Activated T-helper 1 cell treated with anti-CD3 and anti-CD28 coated beads, Interleukin-12 subunit alpha, Interleukin-12 subunit beta, Interleukin-2, Interleukin-4 antibody, amounts not matched to agents 30 ng/mL and 10 ng/mL and 1 ng/mL, durations not matched to agents 14 hours and 24 hours and 36 hours (primary cell): ENCODE measurements at places on chromosomes 3 and 15.

DNA sequence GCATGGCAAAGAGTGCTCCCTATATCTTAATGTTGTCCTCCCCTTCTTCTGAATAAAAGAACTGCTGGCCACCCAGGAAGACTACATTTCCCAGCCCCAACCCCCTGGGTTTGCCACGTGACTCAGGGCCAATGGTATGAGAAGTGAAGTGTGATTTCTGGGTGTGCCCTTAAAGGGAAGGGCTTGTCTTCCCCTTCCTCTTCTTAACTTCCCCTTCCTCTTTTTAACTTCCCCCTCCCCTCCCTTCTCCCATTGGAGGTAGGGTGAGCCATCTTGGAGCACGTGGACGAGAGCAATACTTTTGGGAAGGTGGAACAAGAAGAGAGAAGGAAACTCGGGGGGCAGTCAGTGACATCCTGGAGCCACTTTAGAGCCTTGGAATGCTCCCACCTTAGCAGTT lies 6.8 kb upstream of the KBTBD12 start:
- no peak for DNase-seq

DNA sequence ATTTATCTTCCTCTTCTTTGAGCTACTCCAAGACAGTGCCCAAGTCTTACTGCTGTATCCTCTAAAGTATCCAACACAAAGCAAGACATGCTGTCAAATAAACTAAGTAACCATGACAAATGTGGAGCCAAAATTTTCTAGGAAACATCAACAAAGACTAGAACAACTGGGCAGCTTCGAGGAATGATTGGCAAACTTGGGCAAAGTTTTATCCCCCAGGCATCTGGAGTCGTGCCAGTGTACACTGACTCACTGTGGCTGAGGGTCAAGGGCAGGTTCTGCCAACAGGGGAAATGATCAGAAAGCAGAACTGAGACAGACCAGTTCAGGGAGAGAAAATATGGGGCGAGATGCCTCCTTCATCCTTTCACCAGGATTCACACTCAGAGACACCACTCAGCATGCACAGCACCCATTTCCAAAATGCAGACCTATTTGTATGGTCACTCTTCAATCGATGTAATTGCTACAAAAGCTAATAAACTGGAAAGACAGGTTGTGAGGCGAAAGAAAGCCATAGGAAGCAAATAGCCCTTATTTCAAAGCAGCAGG lies 65.8 kb downstream of the MB21D2 start:
- DNase-seq = no peak

DNA sequence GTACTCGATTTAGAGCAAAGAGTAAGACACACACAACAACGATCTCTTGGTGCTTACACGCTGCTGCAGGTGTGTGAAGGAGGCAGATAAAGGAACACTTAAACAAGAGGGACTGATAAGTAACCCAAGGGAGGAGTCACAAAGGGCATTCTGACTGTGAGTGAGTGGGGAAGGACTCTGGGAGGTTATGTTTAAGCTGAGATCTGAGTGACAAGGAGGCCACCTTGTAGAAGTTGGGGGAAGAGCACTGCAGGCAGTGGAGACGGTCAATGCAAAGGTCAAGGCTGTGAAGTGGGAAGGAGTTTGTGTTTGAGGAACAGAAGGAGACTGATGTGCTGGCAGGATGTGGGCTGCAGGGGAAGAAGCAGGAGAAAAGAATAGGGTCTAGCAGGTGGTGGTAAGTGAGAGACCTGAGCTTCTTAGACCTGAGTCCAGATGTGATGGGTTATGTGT lies 63.1 kb downstream of the LPP start:
- no peak for DNase-seq

GRCh38 chr15:29457729-29458128 lies 188.1 kb upstream of the NSMCE3 start:
- no peak for DNase-seq

- no peak for DNase-seq
Measured at GRCh38 chr3:65819896-65820295, 218.8 kb downstream of the MAGI1 start.

GRCh38 chr3:179026636-179027035 lies 45.0 kb downstream of the ZMAT3 start:
- no peak for DNase-seq

GRCh38 chr3:126478581-126479310 lies 3.1 kb upstream of the ZXDC start:
- no peak for DNase-seq

DNA sequence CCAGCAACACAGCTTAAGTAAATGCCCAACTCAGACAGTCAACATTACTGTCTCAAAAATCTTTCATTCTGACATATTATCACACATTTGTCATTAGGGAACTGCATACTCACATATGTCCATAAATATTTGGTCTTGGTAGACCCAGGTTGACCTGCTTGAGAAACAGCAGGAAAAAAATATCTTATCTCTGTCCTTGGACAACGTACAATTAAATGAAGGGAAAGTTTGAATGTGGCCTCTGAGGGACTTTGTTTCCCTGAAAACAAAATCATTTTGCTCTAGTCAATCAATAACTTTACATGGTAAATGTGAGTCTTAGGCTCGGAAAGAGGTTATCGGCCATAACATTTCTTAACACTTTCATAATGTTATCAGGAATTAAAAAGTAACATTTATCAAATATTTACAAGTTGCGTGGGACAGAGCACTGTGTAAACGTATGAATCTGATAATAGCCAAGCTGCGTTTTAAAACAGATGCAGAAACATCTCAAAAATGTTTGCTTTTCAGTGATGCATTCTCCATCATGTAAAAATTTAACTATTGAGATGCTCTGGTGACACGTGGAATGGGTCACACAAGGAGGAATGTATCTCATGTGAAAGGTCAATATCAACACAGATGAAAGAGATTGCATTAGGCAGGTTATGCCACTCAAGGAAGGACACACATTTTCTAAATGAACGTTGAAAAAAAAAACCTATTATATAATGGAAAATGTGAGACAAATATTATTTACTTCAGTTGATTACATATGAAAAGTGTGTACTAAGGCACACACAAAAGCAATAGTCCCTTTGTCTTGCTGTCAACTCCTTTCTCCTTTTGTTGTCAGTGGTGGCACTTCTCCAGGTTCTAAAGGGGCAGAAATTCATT lies 304.4 kb downstream of the WDR72 start:
- no peak for DNase-seq

DNA sequence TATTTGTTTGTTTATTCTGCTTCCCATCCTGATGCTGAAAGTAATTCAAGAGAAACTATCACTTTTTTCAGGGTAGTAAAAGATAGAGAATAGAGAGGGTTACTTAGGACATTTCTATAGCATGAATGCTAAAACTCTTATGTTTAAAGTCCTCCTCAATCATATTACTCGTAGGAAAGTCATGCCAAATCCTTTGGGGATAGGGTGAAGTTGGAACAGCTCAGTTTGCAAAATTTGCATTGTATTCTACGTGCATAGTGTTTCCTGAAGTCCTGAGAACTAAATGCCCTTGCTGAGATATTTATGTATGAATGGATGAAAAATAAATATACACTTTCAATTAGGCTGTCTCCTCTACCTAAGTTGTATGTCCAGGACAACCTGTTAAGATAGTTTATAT lies 14.6 kb downstream of the PLSCR5 start:
- DNase-seq = no peak

- DNase-seq = no peak
Measured at GRCh38 chr15:66779331-66780009, 77.4 kb downstream of the SMAD6 start.

GRCh38 chr3:119716998-119717397 lies 14.2 kb downstream of the CFAP91 start:
- DNase-seq = no peak

DNA sequence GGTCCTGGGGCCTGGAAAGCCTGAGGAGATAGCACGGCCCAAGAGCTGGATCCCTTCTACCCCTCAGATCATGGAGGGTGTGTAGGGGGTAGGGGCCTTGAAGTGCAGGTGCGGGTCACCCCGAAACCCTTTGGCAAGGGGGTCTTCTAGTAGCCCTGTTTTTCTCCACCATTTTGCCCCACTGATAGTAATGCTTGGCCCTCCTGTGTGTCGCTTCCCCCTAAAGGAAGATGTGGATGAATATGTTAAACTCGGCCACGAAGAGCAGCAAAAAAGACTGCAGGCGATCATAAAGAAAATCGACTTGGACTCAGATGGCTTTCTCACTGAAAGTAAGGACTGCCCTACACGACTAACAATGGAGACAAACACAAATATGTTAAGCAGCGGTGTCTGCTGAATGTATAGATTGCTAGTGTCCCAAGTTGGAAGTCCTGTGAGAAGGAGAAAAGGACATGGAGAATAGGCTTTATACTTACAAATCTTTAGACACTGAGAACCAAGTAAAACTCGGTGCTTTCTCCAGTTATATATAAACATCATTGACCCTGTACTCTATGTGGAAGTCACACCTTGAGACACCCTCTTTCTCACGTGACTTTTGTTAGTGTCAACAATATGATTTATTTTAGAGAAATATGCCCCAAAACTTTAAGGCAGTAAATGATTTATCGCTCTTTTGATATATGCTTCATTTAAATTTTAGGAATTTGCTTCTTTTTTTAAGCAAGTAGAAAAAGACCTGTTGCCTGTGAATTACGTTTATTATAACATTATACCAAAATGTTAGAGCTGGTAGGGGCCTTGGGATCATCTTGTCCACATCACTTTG lies 802 bp downstream of the RCN2 start:
- no peak for DNase-seq

DNA sequence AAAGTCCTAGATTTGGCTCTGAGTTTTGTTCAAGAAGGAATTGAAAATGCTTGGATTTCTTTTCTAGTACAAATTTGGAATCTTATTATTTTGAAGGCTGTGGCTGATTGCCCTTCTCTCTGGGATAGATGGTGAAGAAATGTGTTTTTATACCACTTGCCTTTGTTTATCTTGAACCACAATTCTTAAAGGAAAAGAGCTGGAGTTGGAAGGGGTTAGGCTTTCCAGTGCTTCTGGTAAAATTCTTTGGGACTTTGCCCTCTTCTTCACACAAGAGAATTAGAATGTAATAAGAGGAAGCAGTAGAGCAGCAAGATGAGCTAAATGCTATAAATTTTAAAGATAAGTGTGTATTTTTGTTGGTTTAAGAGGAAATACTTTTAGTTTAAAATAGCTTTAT lies 65.8 kb downstream of the COL6A5 start:
- DNase-seq = no peak

- no peak for DNase-seq
Measured at GRCh38 chr3:196220587-196220986, 4.3 kb downstream of the SLC51A start.

- no peak for DNase-seq
Measured at GRCh38 chr3:126554560-126555525, 3.9 kb downstream of the C3orf22 start.

- DNase-seq = no peak
Measured at GRCh38 chr3:116288485-116288884, 156.8 kb downstream of the LSAMP start.

- no peak for DNase-seq
Measured at GRCh38 chr15:39285663-39286062, 295.2 kb upstream of the THBS1 start.

DNA sequence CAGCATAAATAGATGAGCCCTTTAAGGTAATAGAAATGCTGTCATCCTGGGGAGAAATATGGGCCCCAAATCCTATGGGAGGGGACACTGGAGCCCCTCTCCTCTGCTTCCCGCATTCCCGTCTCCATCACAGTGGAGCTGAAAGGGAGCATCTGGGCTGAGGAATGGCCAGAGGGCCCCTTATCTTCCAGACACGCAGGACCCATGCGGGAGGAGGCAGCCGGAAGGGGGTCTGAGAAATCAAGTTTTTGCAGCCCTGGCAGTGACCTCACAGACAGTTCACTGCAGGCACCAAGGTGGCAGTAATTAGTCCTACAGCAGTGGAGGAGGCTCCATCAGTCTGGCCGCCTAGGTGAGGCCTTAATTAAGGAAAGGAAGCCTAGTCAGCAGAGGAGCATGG lies 80.2 kb downstream of the RAB11A start:
- no peak for DNase-seq

DNA sequence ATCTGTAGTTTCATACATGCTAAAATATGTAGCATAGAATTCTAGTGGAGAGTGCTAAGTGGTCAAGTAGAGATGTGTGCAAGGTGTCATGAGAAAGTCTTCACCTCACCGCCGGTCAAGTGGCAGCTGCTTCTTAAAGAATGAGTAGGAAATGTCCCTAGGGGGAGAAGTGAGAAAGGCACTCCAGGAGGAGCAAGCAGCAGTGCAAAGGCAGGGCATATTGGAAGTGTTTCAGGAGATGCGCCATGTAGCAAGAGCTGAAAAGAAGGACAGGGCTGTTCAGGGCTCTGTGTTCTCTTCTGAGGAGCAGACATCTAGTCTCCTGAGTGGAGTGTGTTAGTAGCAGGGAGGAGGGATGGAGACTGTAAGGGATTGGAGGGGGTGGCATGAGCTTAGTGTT lies 312.4 kb upstream of the SEMA6D start:
- DNase-seq = no peak
